SIG-M5 (cell line): ENCODE measurements at places on chromosomes 5 and 9.

- DNase-seq: no peak
Observed at GRCh38 chr9:136198605-136199083, 6.3 kb downstream of the LHX3 start.

DNA sequence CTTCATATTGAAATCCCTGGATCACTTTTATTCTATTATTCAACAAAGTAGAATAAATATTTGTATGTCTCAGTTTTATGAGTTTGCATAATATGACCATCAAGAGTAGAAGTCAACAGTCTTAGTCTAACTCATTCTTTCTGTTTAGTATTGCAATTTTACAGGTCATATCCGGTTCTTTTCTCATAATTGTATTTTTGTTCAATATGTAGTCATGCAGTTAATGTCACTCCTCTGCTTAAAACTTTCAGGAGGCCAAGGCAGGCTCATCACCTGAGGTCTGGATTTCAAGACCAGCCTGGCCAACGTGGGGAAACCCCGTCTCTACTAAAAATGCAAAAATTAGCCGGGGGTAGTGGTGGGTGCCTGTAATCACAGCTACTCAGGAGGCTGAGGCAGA lies 148.4 kb upstream of the TRPM3 start:
- DNase-seq: no peak

- DNase-seq: no peak
Observed at GRCh38 chr9:133375116-133375723, 640 bp downstream of the SURF4 start.

- DNase-seq: no peak
Observed at GRCh38 chr5:108820983-108821382, 73.3 kb downstream of the FER start.

GRCh38 chr5:83097689-83098231 lies 20.4 kb downstream of the XRCC4 start:
- no peak for DNase-seq
